ENCODE measurements at places on chromosomes 2 and 18.

DNA sequence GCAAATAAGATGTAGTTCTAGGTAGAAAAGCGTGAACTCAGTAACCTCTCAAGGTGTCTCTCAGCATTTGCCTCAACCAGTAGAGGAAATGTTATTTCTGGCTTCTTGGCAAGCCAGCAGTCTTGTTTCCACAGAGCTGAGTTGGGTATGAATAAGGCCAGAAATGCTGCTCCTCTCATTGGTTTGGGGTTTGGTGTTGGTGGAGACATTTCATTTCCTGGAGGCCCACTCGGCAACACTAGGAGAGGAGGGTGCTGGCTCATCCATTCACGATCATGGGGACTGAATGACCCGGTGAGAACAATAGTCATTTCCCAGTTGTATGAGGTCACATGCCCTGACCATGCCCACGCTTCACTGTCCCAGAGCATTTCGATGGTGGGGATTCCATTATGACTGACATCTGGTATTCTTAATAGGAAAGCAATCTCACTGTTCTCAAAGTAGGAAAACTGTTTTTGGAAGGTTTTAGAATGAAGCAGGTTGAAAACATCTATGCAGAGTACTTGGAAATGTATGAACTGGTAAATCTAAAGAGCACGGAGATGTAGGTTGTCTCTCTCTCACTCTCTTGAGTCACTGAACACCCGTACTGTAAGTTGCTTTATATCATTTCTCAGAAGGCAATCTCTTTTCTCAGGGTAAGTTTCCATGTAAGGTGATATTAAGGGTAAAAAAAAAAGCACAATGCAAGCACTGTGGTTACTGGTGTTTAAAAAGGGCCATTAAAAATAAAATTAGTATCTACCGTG, 37.1 kb upstream of the CTLA4 start:
- DNase-seq: peak; percentile 55

DNA sequence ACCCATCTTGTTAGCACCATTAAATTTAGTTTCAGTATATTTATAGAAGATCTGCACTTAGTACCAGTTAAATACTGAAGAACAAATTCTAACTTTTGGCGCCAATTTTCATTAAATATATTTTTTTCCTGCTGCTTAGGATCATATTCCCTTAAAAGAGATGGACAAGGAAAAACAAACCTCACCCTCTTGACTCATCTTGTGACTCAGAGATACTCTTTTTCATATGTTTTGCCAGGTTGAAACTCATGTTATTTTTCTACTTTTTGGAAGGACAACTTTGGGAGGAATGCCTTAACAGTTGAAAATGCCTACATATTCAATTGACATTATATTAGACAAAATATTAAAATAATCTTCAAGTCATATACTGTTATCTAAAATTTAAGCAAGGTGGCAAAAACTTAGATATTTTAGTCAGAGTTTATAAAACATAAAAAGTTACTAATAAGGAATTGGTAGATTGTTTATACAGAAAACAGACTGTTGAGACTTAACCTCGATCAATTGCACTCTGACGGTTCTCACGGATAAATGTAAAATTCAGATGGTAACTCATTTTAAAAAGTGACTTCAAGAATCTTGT, 36.2 kb downstream of the PNO1 start:
- DNase-seq: no peak

- DNase-seq: no peak
Measured at GRCh38 chr2:120570546-120570945, 165.1 kb upstream of the GLI2 start.

DNA sequence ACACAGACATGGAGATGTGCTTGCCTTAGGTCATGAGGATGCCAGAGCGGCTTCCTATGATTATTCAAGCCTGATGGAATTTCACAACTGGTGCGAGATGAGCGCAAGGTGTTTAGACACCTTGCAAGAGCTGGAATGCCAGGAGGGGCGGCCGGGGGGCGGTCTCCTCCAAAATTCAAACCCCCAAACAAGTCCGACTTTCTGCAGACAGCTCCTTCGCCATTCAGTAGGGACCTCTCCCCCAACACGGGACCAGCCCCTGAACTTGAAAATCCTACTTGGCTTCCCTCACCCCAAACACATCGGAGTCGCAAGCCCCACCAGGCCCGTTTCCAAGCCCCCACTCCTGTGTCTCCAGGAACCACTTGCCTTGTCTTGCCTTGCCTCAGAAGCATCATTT, 64.8 kb upstream of the ID2 start:
- DNase-seq: no peak

DNA sequence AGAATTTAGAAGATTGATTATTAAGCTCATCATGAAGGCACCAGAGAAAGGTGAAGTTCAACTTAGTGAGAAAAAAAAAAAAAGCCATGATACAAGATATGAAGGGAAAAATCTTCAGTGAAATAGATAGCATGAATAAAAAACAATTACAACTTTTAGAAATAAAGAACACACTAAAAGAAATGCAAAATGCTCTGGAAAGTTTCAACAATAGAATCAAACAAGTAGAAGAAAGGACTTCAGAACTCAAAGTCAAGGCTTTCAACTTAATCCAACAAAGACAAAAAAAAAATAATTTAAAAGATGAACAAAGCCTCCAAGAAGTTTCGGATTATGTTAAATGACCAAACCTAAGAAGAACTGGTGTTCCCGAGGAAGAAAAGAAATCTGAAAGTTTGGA, 105.5 kb downstream of the GRB14 start:
- DNase-seq: no peak

GRCh38 chr2:85269959-85270358, 57.8 kb downstream of the TGOLN2 start:
- no peak for DNase-seq
